ENCODE measurements at places on chromosomes 6 and 20.

- DNase-seq, result no peak
Measured at GRCh38 chr6:78910591-78911171, 43.3 kb downstream of the IRAK1BP1 start.

- no peak for DNase-seq
Measured at GRCh38 chr6:7727946-7728854, 2.3 kb downstream of the BMP6 start.

- no peak for DNase-seq
Measured at GRCh38 chr6:73182021-73182607, 43.2 kb downstream of the KHDC1L start.

DNA sequence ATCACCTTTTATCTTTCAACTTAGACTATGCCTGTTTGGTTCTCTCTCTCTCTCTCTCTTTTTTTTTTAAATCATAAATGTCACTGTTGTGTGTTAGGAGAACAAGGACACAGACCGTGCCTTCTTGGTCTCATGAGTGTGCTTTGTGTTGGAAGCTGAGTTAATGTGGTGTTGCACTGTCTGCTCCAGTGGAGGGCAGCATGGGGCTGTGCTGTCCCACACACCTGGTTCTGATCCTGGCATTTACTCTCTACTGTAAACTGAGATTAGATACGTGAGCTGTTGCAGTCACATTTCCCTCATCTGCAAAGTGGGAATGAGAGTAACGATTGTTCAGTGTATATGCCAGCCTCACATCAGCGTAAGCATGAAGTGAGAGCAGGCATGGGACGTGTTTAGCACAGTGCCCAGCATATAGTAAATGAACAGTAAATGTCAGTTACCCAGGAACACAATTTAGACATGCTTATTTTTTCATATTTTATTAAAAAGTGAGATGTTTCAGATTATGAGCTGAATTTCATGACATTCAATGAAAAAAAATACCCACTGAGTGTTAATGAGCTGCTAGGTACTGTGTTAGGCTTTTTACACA is 161.1 kb downstream of the FARS2 start:
- no peak for DNase-seq

- DNase-seq, result no peak
Measured at GRCh38 chr6:30169658-30170614, 6.6 kb downstream of the TRIM15 start.

DNA sequence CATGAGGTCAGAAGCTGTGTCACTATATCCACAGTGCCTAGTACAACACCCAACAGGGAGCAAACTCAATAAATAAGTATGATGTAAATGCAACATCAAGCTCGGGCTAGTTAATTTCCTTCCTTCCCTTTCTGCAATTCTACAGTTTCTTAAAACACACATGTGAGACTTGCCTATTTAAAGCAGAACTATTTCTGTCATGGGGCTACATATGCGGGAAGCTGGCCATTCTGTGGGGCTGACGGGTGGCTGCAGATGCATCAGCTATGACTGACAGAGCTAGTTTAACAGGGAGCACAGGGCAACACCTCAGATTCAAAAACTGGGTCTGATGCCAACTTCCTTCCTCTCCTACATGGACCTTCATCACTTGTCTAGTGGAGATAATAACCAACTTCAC is 118.1 kb upstream of the ENPP5 start:
- no peak for DNase-seq

DNA sequence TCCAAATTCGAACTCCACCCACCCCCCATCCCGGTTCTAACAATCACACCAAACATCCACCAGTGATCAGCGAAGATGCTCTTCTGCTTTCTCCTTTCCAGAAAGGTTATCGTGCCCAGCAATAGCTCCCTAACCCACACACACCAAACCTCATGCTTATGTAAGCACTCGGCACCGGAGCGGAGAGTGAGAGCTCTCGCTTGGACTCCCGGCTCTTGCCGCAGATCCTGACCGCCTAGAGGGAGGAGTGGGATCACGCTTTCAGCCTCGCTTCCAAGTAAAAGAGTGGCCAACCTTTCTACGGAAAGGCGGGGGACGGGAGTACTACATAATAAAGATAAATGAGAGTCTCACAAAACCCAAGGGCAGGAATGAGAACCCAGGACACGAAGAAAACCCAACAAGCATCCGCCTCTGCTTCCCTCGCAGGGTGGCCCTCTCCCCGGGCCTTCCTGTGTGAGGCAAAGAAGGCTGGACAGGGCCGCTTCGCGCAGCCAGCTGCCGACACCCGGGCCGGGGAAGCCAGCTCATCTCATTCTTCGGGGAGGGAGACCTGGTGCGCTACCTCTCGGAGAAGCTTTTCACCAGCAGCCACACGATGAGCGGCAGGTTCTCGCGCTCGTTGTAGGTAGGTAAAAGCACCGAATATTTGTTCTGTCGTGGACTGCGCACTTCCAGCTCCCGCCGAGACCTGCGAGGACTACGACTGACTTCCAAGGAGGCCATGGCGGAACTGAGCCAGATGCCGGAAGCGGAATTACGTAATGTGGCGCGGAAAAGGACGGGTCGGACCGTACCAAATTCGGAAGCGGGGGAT is at the start of gene DPM1:
Gene DPM1 (minus strand): TSS at position 735 of the 817 bp plus-strand sequence. CDS start 9 bp downstream, at position 726.
- DNase-seq, result no peak

Measured in NCI-H187 treated with DMSO at 0.1 percent for 48 hours (cell line).